Putamen (tissue), 1 donor: ENCODE measurements at places on chromosomes 6 and 20.

- no peak for DNase-seq
These were observed 8.3 kb downstream of the SEMG2 start for GRCh38 chr20:45229264-45230056.

GRCh38 chr20:46311039-46311650 is 2.8 kb upstream of the CDH22 start:
- DNase-seq: no peak

GRCh38 chr6:106547601-106548453 is 81.5 kb downstream of the RTN4IP1 start:
- no peak for DNase-seq

- no peak for DNase-seq
These were observed 6.4 kb downstream of the VNN2 start for GRCh38 chr6:132751306-132751705.

DNA sequence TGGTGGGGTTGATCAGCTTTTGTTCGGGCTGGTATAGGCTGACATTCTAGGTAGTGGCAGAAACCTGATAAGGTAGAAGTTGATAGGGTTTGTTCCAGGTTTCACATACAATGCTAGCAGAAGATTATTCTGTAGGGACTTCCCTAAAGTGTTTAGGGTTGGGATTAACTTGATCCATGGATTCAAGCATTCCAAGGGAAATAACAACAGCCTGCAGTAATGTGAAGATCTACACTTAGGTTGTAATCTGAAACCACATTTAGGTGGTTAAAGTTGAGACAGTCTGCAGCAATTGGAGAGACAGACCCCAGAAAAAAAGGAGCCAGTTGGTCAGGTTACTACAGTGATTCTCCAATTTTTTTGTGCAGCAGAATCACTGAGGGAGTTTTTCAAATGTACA is 56.1 kb downstream of the GJA1 start:
- DNase-seq: no peak

GRCh38 chr6:144535630-144536029 is 250.5 kb downstream of the UTRN start:
- DNase-seq: no peak

DNA sequence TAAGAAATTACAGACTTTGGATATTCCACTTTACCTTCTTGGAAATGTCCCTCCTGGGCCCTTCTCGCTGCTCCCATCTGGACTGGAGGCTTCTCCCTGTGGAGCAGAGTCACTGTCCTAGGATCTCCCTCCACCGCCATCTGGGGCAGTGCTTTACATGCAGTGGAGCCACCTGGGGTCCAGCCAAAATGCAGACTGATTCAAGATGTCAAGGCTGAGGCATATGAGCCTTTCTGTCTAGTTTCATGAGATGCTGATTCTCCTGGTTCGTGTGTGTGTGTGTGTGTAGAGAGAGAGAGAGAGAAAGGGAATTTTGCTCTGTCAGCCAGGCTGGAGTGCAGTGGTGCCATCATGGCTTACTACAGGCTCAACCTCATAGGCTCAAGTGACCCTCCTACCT is 14.9 kb downstream of the MICA start:
- DNase-seq: no peak

DNA sequence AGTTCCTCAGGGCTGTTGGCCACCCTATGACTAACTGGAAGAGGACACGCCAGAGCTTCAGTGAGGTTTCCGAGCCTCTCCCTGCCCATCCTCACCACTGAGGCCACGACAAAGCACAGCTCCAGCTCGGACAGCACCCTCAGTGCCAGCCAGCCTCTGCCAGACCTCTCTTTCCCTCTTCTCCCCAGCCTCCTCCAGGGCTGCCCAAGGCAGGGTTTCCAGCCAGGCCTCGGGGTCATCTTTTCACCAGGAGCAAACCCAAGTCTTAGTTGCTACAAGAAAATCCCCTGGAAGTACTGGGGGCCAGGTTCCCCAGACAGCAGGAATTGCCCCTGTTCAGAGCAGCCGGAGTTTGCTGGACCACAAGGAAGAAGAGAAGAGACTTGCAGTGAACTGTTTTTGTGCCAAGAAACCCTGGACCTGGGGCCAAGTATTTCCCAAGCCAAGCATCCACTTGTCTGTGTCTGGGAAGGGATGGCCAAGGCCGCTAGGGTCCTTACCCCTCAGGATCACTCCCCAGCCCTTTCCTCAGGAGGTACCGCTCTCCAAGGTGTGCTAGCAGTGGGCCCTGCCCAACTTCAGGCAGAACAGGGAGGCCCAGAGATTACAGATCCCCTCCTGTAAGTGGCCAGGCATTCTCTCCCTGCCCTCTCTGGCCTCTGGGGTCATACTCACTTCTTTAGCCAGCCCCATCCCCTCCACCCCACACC is 41.6 kb downstream of the PLAGL2 start:
- no peak for DNase-seq

- no peak for DNase-seq
These were observed 157.9 kb downstream of the KIF16B start for GRCh38 chr20:16415071-16416053.

- DNase-seq: peak; percentile 60
These were observed 315.4 kb upstream of the CDYL start for GRCh38 chr6:4460586-4461475.

DNA sequence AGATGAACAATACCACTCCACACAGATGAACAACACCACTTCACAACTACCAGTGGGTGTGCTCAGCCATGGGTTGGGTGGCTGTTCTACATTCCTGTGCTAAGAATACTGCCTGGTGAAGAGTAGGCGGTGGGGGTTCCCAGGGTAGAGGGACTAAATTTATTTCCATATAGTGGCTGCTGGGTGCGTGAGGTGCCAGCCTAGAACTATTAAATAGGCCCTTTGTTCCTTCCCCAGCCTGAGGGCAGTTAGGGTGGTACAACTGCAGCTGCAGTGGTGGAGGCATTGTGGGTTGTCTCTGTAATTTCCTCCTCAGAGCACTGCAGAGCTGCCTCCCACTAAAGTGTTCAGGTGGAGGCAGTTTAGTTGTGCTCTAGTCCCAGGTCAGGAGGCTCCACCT is 618.4 kb downstream of the MMUT start:
- DNase-seq: no peak

GRCh38 chr6:36914227-36914794 is 28.6 kb downstream of the C6orf89 start:
- DNase-seq: no peak

DNA sequence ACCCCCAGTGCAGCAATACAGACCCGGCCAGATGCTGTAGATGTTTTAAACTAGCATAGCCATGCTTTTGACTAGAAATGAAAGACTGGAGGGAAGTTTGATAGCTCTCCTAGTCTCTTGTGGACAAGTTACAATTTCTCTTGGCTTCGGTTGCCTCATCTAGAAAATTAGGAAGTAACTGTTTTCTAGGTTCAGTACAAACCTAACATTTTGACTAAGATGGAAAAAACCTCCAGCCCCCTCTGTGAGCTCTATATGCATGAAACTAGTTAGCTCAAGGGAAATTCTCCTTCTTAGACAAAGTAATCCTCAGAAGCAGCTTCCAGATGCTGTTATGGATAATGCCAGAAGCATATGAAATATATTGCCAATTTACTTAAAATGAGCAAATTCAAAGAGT is 86.6 kb downstream of the RNF144B start:
- no peak for DNase-seq

GRCh38 chr20:13219327-13220193 is 1.5 kb upstream of the ISM1 start:
- no peak for DNase-seq

DNA sequence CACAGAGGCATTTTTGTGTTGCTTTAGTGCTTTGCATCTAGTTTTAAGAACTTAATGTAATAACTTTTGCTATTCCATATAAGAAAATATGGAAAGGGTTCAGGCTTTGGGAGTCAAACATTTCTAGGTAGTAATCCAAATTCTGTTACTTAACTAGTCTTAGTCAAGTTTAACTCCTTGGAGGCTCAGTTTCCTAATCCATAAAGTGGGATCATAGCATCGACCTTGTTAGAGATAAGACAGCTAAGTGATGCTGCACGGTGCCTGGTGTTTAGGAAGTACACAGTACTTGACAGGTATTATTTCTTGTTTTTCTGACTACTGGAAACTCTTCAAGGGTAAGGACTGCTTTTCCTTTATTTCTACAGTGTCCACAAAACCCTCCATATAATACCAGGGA is 24.5 kb upstream of the ARMH2 start:
- DNase-seq: no peak

DNA sequence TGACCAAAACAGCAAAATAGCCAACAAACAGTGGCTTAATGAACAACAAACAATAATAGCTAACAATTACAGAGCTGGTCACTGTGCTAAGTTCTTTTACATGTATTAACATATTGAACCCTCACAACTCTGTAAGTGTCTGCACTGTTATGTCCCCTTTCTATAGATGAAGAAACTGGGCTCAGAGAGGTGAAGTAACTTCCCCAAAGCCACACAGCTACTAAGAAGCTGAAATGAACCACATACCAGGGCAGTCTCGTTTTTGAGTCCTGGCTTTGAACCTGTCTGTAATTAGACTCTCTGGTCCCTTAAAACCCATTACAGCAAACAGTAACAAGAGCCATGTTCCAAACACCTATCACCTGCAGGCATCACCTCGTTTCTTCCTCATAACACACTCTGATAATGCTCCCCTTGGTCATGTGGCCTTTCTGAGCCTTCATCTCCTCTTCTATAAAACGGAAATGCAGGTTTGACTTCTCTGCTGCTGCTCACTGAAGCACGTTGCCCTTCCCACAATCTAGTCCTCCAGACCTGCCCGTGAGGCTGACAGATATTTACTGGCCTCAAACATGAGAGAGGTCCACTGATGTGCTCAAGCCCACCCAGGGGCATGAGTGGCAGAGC is 23.3 kb downstream of the KCNK15 start:
- no peak for DNase-seq

GRCh38 chr6:64012351-64013001 is 376.9 kb downstream of the PHF3 start:
- DNase-seq: peak; percentile 49

- DNase-seq: no peak
These were observed 58.8 kb upstream of the EXOC2 start for GRCh38 chr6:751765-752164.

GRCh38 chr20:57433657-57434389 is 42.6 kb downstream of the RBM38 start:
- DNase-seq: no peak

GRCh38 chr6:170282512-170283158 is 8.2 kb downstream of the DLL1 start:
- DNase-seq: no peak

- no peak for DNase-seq
These were observed 62.0 kb upstream of the FAM184A start for GRCh38 chr6:119140196-119141140.

- no peak for DNase-seq
These were observed 118.2 kb downstream of the BACH2 start for GRCh38 chr6:90178384-90178855.

GRCh38 chr6:3426927-3427686 is 29.7 kb downstream of the SLC22A23 start:
- DNase-seq: no peak
